Stimulated activated CD8-positive, alpha-beta memory T cell treated with anti-CD3 and anti-CD28 coated beads, Interleukin-12 subunit alpha, Interleukin-12 subunit beta, amount 100 ng/mL, for 4 hours (primary cell): ENCODE measurements at places on chromosomes 11 and 22.

DNA sequence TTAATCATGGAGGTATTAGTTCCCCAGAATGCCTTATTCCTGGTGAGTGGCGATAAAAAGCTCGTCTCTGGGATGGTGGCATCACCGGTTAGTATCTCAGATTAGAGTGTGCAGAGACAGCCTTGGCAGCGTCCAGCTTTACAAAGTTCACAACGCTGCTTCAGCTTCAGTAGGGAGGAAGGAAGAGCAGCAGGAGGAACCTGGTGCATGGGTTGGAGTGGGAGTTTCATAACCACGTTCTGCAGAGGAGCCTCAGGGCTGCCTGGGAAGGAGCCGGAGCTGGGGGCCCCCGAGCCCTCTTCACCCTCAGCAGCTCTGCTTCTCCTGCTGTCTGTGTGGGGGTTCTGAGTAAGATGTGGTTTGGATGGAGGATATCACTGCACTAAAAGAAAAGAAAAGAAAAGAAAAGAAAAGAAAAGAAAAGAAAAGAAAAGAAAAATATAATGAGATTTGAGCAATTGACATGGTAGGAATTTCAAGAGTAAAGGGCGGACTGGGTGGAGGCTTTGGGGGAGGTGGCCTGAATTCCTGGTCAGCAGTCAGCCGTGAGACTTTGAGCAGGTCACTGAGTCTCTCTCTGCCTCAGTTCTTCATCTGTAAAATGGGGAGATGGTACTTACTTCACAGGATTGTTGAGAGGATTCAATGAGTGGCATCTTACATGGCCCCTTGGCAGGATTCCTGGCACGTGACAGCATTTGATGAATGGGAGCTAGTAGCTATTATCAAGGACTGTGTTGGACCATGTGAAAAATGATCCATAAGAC is 6.5 kb downstream of the ASPHD2 start:
- no peak for DNase-seq

- DNase-seq: no peak
Observed at GRCh38 chr22:17705951-17706900, 67.7 kb downstream of the BCL2L13 start.

DNA sequence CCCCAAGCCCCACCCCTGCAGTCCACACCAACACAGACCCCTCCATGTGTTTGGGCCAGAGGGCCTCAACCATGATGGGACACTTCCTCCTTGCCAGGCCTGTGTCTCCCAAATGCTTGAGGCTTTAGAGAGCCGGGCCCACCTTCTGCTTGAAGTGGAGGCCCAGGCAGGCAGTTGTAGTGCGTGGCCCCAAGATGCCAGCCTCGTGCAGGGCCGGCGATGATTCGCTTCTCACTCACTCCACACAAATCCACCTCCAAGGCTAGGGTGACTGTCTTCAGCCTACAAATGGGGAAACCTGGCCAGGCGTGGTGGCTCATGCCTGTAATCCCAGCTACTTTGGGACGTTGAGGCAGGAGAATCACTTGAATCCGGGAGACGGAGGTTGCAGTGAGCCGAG is 5.7 kb downstream of the PRR5 start:
- no peak for DNase-seq

GRCh38 chr11:5910540-5910939 is 17.5 kb downstream of the OR52E5 start:
- DNase-seq: no peak

- no peak for DNase-seq
Observed at GRCh38 chr11:102794382-102794781, 3.6 kb downstream of the MMP1 start.

GRCh38 chr11:17721242-17721999 is 2.0 kb downstream of the MYOD1 start:
- no peak for DNase-seq

DNA sequence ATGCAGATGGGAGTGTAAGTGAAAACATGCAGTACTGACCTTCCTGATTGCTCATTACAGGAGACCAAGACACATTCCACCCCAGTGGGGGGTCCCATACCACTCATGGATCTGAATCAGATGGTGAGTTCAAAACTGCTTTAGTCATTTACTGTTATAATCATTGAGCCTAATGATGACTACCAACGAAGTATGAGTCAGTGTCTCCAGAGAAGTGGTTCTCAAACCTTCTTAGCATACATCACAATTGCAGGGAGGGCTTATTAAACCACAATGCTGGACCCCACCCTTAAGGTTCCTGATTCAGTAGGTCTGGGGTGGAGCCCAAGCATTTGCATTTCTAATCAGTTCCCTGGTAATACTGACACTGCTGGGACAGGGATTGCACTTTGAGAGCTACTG is 75.8 kb downstream of the CD44 start:
- no peak for DNase-seq

DNA sequence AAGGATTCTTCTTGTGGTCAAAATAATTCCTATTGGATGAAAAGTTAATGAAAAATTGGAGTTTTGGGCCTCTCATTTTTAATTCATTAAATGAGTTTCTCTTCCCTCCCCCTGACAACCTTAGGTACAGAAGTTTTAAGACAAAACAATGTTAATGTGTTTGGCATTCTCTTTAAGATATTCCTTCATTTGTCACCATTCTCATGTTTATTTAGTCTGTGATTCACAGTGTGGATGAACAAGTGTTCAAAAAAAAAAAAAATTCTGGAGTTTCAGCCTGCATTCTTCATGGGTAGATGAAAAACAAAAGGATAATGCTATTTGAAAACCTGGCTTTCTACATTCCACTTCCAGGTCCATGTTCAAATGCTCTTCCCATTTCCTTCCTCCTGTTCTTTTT is 172.6 kb upstream of the LUZP2 start:
- no peak for DNase-seq

GRCh38 chr11:12393691-12394090 is 16.3 kb downstream of the PARVA start:
- DNase-seq: no peak

DNA sequence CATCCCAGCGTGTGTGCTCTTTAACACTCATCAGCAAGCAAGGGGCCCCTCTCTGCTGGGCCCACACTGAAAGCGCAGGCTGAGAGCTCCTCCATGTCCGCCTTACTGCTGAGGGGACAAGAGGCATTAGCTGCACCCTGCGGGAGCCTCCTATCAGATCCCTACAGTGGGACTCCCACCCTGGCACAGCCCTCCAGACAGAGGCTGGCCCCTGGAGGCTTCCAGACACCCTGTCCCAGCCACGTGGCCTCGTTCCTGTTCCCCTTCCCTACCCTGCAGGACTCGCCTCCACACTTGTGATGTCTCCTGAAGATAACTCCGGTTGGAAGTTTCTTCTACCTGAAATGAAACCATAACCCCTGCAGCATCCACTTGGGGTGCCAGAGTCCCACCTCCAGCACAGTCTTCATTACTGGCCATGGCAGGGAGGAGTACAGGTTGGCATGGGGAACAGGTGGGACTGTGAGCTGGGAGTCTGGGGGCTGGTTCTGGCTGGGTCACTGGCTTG is 5.0 kb upstream of the SH3BP1 start:
- DNase-seq: no peak

DNA sequence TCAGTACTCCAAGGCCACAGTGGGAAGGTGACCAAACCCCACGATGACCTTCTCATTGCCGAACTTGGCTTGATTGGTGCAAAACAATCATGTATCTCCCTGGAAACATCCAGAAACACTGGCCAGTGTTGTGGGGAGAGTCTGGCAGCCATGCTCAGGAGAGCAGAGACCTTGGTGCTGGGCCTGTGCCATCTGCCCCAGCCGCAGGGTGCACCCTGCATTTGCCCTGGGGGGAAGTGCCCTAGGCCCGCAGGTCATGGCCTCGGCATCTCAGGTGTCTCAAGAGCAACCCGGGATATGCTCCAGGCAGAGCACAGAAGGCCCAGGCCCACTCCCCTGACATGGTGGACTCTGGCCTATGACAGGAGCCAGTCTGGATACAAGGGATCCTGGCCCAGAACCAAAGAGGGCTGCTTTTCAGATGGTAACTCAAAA is 23.7 kb downstream of the ARVCF start:
- DNase-seq: no peak
